ENCODE measurements at places on chromosomes 2 and 18.

GRCh38 chr2:149160701-149161217 lies 122.3 kb downstream of the LYPD6B start:
- no peak for DNase-seq

- no peak for DNase-seq
Observed at GRCh38 chr2:212912445-212913103, 238.8 kb downstream of the IKZF2 start.

DNA sequence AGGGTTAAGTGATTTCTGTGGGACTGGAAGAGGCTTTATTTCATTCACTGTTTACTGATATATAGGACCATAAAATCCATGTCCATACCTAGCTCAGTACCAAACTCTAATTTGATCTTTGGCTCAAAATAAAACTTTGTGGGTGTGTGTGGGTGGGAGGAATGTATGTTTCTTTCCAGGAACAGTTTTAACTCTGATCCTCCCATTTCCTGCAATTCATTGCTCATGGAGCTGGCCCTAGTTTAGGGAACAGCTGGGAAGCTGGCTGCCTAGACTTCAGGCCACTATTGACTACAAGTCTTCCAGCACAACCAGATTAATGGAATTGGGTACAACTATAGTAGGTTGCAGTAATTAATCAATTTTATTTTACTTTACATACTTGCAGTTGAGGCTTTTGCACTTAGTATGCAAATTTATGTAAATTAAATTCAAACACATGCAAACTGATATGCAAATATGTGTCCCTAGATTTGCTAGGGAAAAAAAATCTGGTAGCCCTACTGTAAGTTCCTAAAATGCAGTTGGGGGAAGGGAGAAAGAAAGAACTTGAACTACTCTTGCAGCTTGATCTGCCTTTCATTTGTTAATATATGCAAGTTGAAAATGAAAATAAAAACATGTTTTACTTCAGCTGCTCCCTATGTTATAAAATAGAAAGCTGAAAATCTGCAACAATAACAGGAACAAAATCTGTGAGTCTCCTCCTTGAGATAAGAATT lies 1070.3 kb upstream of the CELF4 start:
- no peak for DNase-seq

- DNase-seq, result no peak
Observed at GRCh38 chr2:211564441-211564840, 974.2 kb downstream of the ERBB4 start.

GRCh38 chr2:97714950-97715652 lies 1.7 kb downstream of the ZAP70 start:
- no peak for DNase-seq

- no peak for DNase-seq
Observed at GRCh38 chr2:181851726-181852125, 39.8 kb upstream of the ITPRID2 start.

DNA sequence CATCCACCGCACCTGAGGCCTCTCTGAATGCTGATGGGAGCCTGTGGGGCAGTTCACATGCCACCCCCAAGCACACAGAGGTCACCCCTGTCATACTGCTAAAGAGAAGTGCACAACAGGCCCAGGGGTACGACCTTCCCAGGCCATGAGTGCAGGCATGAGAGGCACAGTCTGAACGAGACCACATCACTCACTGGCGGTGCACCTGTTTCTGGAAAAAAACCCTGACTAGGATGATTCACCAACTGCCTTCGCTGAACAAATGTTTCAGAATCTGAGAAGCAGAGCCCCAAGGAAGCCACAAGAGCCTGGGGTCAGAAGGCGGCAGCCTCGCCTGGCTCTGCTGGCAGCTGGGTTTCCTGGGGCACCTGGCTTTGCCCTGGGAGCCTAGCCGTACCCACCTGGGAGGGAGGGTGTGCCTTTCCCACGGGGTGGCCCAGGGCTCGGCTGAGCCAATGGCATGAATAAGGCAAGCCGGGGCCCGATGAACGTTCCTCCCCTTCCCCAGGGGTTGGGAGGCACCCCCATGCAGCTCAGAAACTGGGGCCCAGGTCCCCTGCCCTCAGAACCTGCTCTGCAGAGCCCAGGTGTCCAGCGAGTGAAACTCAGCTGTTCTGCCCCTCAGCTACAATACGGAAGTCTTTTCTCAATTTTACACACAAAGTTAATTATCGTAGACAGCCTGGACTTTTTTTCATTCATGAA lies 73.8 kb downstream of the HDAC4 start:
- peak; percentile 19 for DNase-seq

DNA sequence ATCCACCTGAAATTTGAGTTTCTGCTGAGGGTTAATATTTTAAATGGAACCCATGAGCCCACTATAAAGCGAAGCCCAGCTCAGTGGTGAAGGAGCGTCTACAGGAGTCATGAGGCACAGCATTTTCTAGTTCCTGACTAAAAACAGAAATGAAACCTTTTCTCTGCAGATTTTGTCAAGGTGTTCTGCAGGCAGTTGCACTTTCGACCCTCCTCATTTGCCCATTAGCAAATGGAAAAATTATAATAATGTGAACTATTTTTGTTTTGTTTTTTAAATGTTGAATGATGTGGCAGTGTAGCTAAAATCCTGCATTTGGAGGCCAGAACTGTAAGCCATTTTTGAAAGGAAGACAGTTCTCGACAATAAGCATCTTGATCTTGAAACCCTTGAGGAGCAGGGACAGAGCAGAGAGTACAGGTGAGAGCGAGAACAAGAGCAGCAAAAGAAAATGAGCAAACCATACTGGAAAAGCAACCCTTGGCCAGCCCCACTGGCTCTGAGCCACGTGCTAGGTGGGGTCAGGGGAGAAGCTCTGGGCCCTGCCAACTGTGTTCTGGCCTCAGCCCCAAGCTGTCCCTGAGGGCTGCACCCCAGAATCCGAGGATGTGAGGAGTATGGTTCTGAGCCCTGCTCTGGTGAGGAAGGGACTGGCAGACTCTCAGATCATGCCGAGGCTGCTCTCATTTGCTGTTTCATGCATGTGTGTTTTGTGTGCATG lies 26.4 kb upstream of the COPS8 start:
- no peak for DNase-seq

Data from ovary (tissue), 10 donors.